Adipocyte (in vitro differentiated cells): ENCODE measurements at places on chromosomes 2 and 18.

DNA sequence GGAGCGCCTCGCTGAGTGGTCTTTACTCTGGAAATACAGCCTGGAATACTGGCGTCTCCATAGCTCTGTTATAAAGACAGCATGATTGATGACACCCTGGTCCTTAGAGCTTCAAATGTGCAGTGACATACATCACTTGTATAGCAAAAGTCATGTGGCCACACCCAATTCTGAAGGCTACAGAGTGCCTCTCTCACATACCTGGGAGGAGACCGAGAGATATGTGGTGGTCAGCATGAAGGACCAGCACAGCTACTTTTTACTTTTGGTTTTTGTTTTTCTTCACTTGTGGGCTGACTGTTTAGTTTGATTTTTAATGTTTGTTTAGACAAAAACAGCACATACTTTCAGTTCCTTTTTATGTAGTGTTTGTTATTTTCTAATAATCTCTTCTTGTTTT lies 938.5 kb upstream of the SOX11 start:
- no peak for DNase-seq

DNA sequence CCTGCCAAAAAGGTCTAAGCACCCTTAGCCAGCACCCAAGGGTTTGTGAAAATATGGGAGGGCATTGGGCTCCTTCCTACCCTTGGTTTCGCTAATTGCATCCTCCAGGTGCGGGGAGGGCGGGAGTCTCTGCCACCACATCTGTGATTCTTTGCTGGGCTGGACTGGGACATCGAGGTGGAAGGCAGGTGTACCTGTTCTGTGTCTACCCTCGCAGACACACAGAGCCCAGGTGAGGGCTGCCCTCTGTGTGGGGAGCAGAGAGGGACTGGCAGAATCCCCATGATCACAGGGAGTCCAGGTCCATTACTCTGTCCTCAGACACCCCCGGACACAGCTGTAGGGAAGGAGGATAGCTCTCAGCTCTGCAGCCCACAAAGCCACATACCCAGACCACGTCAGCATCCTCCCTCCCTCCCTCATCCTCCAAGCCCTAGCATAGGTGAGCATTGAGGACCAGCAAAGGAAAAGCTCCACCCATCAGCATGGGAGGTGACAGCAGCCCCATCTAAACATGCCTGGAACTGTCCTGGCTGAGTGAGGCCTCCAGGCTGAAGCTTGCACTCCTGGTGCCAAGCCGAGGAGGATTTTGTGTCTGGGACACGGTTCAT lies 49.8 kb downstream of the PLB1 start:
- no peak for DNase-seq

DNA sequence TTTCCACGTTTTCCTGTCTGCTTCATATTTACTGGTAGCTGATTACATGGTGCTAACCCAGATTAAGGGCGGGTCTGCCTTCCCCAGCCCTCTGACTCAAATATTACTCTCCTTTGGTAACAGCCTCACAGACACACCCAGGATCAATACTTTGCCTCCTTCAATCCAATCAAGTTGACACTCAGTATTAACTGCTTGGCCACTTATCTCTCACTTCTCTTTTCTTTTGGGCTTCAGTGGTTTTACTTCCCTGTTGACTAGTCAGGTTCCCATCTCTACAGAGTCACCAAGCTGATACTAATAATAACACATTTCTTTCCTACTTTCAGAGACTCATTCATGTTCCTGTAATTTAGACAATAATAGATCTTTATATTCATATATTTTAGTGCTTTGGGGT lies 302.2 kb upstream of the MAP2 start:
- no peak for DNase-seq

GRCh38 chr2:232330068-232330999 lies 48.2 kb upstream of the ALPP start:
- no peak for DNase-seq

DNA sequence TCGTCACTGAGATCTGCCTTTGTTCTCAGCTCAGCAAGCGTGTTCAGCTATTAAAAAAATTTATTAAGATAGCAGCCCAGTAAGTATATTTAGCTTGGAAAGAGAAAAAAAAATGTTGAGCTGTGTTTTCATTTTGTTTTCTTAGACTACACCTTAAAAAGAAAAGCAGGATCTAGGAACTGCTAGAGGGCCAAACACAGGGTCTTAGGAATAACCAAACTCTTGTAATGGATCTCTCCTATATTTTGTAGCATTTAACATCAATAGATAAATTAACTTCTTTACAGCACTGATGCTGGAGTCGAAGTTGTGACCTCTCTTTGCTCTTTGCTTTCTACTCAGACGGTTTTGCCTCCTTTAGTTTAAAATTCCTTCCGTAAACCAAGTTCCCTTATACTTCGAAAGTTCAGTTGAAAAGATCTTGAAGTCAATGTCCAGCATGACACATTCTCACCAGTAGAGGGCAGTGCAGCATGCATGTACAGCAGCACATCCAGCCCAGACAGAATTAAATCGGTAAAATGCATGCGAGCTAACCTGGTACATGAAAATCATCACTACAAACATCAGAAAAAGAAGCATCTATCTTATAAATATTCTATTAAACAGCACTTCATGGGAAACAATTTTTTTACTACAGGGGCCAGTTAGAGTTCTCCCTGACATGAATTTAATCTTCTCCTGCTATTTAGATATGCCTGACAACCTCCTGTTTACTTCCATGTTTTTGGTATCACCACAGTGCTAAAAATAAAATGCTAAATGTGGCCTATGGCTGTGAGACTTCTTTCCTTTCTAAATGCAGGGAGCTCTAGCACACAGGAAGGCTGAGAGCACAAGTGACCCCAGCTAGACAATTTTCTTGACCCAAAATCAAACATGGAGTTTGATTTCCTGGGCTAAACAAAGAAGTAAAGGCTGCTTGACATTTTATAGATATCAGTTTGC lies 48.2 kb upstream of the MAP3K20 start:
- peak; percentile 96 for DNase-seq

DNA sequence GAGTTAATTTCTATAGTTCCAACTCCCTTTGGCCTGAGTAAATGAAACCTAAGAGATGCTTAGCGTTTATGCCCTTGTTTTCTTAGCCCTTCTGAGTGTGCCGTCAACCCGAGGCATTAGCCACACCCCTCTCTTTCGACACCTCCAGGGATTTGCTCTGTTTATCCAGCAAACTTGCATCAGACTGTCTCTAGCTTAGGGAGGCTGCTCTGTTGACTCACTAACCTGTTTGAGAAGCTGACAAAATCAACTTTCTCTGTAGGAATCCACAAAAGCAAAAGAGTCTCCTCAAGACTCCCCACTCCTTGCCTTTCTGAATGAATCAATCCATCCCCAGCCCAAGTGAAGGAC lies 317.6 kb downstream of the TNS1 start:
- peak; percentile 98 for DNase-seq

- DNase-seq = peak; percentile 91
Observed at GRCh38 chr2:12719400-12720277, 2.9 kb downstream of the TRIB2 start.

DNA sequence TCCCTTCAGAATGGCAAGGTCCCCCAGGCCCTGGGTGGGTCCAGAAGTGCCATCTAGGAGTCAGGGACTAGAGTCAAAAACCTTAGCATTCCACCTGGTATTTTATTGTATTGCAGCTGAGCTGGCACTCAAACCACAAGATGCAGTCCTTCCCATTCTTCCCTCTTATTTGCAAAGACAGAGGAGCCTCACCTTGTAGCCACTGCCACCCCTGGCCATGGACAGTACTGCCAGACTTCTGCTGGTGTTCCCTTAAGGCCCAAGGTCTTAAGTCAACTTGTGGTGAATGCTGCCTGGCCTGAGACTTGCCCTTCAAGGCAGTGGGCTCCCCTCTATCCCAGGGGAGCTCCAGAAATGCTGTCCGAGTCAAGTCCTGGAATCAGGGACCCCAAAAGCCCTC lies 6.9 kb downstream of the UGT1A10 start:
- no peak for DNase-seq

DNA sequence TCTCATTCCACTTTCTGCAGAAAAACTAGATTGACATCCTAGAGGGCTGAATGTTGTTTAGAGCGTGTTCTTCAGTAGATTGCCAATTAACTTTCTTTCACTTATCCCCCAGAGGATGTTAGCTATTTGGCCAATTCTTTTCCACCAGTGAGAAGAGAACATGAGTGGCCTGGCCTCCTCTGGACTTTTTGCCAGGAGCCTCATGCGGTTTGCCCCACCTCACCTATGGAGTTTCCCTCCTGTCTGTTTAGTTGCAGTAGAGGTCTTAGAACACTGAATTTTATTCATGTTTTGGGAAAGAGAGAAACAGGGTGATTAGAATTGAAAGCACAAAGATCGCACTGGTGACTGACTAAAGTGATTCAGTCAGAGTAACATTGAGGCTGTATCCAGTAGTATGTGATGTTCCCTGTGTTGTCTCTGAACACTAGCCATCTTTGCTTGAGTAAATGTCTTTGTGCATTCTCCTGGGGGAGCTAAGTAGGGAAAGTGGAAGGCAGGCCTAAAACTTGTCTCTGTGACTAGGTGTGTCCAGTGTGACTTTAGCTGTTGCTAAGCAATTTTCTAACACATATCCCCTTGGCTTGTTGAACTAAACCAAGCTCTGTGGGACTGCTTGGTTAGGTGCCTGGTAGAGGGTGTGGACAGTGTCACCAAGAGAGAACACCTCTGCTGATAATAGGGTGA lies 34.0 kb downstream of the UGP2 start:
- no peak for DNase-seq

- no peak for DNase-seq
Observed at GRCh38 chr2:205280596-205281236, 401.6 kb upstream of the NRP2 start.

- peak; percentile 60 for DNase-seq
Observed at GRCh38 chr2:156352911-156353310, 20.4 kb upstream of the NR4A2 start.

- DNase-seq = no peak
Observed at GRCh38 chr2:42163444-42164045, 5.6 kb upstream of the EML4 start.

GRCh38 chr18:8767340-8767739 lies 62.0 kb downstream of the MTCL1 start:
- DNase-seq = no peak

DNA sequence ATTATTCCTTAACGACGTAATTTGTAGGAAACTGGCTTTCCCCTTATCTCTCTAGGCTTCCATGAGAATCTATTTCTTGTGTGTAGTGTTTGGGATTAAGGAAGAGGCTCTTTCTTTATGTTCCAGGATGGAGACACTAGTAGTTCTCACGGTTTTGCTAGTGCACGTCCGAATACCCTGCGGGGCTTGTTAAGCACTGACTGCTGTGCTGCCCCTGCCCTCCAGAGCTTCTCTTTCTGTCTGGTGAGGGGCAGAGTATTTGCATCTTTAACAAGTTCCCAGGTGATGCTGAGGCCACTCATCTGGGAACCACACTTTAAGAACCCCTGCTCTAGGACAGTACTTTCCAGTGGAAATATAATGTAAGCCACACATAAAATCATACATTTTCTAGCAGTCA lies 76.4 kb downstream of the SPATS2L start:
- DNase-seq = no peak

- DNase-seq = no peak
Observed at GRCh38 chr18:31399306-31400032, 22.9 kb downstream of the DSG4 start.

GRCh38 chr18:39591649-39592048 lies 2026.1 kb upstream of the CELF4 start:
- no peak for DNase-seq

- no peak for DNase-seq
Observed at GRCh38 chr2:200348897-200349563, 42.5 kb downstream of the SPATS2L start.

DNA sequence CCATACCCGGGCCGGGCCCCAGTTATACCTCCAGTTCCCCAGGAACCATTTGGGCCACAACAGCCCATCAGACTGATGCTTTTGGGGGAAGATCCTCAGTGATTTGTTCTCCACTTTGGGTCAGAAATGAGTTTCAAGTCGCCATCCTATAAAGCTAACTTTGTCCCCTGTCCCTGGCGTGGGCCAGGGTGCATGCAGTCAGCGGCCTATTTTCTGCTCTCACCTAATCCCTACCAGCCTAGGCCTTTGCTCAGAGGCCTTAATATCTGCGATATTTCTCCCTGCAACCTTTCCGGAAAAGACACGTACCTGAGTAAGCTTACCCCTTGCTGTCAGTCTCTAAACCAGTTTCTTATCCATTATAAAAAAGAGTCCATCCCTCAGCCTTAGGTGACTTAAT lies 7.2 kb downstream of the DNMT3A start:
- DNase-seq = no peak

DNA sequence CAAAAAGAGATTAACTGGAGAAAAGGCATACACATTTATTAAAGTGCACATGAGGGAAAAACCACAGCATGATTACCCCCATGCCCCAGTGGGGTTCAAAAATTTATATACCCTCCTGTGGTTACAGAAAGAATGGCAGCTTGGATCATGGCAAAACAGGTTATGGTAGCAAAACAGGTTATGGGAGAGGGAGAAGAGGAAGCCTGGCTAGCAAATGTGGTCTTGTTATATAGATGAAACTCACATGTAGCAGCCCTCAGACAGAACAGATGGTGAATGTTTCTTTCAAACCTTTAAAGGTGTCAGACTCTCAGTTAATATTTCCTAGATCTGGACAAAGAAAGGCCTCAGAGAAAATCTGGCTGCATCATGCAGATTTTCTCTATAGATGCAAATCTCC lies 178.2 kb upstream of the ZC3H15 start:
- no peak for DNase-seq

GRCh38 chr2:241224851-241225438 lies 36.5 kb downstream of the ANO7 start:
- no peak for DNase-seq

- DNase-seq = no peak
Observed at GRCh38 chr18:38898167-38898566, 1332.6 kb upstream of the CELF4 start.

- no peak for DNase-seq
Observed at GRCh38 chr2:9949239-9949991, 2.1 kb upstream of the GRHL1 start.

- DNase-seq = no peak
Observed at GRCh38 chr18:36600548-36600947, 228.3 kb downstream of the TPGS2 start.
